ENCODE measurements at places on chromosomes 16 and 17.

DNA sequence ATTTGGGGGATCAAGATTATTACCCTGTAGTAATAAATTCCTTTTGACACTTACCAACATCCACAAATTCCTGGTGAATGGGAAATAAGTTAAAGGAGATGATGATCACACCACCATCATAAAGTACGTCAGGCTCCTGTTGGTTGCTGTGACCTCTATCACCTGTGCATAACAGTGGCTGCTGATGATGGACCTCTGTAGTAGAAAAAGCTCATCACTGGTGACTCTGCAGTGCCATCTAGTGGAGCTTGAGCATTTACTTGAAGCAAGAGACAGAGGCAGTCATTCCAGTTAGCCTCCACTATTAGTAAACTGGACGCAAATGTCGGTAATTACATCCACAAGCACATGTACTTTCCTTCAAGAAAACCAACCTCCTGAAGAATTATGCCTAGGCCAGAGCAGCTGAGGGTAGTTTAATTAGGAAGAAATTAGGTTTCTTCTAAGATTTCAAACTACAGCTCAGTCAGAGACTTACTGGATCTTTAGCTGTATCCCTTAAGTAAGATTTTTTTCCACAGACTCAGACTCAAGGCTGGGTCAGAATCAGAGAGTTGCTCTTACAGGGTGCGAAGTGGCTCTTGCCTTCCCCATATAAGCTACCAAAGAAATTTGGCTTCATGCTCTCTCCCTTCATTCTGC is 39.3 kb downstream of the CYB561 start:
- DNase-seq: peak; percentile 94

GRCh38 chr17:34367486-34368195 is 4.6 kb upstream of the CCL1 start:
- DNase-seq: no peak

- DNase-seq: no peak
Measured at GRCh38 chr17:69728816-69729215, 314.3 kb downstream of the MAP2K6 start.

- DNase-seq: peak; percentile 86
Measured at GRCh38 chr17:77829843-77830799, 128.4 kb upstream of the TNRC6C start.

- DNase-seq: no peak
Measured at GRCh38 chr17:28076144-28076543, 33.7 kb downstream of the NLK start.

- peak; percentile 64 for DNase-seq
Measured at GRCh38 chr17:72465191-72466024, 344.6 kb downstream of the SOX9 start.

GRCh38 chr16:12927591-12927990 is 26.2 kb downstream of the SHISA9 start:
- no peak for DNase-seq

GRCh38 chr16:19513377-19514053 is 8.4 kb downstream of the GDE1 start:
- no peak for DNase-seq

DNA sequence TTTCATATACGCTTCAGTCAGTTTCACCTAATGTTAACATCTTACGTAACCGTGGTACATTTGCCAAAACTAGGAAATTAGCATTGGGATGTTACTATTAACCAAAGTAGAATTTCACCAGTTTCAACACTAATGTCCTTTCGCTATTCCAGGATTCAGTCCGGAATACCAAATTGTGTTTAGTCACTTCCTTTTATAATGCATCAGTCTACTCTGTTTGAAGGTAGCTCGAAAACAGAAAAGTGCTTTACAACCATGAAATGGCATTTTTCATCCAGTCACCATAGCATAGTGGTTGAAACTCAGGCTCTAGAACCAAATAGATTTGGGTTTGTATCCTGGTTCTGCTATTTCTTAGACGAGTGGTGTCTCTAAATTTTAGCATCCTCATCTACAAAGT is 29.4 kb downstream of the AP2B1 start:
- no peak for DNase-seq

- DNase-seq: no peak
Measured at GRCh38 chr17:42512733-42513251, 23.2 kb upstream of the NAGLU start.

DNA sequence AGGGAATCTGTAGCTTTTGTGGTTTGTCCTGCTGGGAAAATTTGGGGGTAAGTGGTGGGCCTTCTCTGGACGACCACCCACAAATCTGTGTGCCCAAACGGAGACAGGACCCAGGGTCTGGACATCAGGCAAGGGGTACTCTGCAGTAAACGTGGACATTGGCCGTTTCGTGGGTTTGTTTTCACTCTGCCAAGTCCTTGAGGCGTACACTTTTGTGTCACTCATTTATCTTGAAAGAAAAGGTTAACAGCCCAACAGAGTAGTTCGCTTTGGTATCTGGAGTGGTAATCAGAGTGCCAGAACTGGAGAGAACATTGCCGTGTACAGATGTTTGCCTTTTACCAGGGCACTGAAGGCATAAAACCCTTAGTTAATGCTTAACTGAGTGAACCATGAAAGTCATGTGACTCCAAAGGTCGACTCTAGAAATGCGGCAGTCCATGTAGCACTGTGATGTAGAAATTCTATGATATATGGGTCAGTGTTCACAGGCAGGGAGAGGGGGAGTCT is 15.4 kb downstream of the NAA60 start:
- DNase-seq: peak; percentile 14

- no peak for DNase-seq
Measured at GRCh38 chr16:81928975-81929374, 82.3 kb downstream of the SDR42E1 start.

DNA sequence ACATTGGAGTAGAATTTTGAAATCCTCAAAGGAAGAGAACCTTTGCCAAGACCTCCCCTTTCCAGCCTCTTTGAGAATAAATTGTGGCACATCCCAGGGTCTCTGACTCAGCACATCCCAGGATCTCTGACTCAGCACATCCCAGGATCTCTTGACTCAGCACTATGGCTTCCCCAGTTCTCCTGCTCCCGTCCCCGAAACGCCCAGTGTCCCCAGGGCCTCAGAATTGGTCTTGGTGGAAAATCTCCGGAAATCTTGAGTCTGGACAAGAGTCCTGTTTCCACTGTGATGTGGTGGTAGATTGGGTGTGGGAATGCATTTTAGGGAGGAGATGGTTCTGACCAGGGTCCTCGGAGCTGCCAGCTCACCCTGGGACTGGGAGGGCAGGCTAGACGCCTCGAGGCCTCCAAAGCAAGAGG is 19.2 kb downstream of the PLXDC1 start:
- DNase-seq: no peak

- DNase-seq: peak; percentile 99
Measured at GRCh38 chr17:7856811-7857712, at the start of gene NAA38. Gene NAA38, minus strand, starts transcription at chr17:7857559. Its CDS starts 96 bp downstream, at chr17:7857463.

DNA sequence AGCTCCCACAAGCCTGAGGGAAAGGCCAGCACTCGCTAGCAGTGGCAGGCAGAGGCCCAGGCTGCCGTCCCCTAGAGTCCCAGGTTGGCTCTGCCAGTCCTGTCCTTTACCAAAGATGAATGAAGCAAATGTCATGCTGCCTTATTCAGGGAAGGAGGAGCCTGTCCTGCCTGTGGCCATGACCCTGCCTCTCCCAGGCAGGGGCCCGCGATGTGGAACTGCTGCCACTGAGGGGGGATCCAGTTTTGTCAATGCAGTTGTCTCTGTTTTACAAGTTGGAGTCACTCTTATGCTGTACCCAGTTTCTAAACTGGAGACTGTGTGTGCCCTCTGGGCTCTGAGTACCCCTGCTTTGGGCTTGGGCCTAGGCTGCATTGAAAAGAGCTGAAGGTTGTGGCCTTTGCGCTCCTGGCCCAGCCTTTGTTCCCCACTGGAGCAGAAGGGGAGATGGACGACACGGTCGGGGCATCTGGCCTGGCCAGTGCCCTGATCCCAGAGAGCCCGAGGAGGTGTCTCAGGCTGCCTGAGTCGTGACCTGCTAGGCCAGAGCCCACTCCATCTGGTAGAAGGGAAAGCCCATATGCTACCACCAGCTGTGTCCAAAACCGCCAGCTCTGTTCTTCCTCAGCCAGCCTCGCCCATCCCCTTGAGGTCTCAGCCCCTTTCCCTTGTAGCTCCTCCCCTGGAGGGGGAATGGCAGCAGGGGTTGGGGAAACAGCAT is 5.5 kb downstream of the LIMD2 start:
- DNase-seq: no peak

GRCh38 chr17:81990836-81991683 is 13.6 kb downstream of the ASPSCR1 start:
- no peak for DNase-seq

- peak; percentile 56 for DNase-seq
Measured at GRCh38 chr17:18257982-18258355, 569 bp downstream of the FLII start.

- DNase-seq: no peak
Measured at GRCh38 chr17:53483704-53484103, 339.0 kb upstream of the KIF2B start.

DNA sequence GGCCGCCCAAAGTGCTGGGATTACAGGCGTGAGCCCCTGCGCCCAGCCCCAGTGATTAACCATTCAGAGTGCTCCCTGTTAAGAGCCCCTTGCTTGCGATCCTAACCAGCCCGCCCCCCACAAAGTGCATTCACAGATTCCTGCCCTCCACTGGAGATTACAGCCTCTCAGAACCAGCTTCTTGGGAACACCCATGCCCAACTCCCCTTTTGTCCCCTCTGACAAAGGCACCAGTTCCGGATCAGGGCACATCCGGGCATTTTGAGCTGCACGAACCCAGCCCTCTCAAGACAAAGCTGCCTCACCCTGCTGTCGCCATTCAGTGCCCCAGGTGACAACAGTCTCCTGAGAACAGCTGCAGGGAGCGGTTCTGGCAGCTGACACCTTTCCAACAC is 848 bp upstream of the KRT19 start:
- DNase-seq: no peak

- no peak for DNase-seq
Measured at GRCh38 chr16:9666834-9667480, 515.3 kb downstream of the GRIN2A start.

- no peak for DNase-seq
Measured at GRCh38 chr16:88192601-88193000, 190.2 kb upstream of the ZNF469 start.

- DNase-seq: no peak
Measured at GRCh38 chr16:50944436-50944835, 202.6 kb downstream of the CYLD start.

- no peak for DNase-seq
Measured at GRCh38 chr17:37109731-37110710, 161.3 kb downstream of the AATF start.

DNA sequence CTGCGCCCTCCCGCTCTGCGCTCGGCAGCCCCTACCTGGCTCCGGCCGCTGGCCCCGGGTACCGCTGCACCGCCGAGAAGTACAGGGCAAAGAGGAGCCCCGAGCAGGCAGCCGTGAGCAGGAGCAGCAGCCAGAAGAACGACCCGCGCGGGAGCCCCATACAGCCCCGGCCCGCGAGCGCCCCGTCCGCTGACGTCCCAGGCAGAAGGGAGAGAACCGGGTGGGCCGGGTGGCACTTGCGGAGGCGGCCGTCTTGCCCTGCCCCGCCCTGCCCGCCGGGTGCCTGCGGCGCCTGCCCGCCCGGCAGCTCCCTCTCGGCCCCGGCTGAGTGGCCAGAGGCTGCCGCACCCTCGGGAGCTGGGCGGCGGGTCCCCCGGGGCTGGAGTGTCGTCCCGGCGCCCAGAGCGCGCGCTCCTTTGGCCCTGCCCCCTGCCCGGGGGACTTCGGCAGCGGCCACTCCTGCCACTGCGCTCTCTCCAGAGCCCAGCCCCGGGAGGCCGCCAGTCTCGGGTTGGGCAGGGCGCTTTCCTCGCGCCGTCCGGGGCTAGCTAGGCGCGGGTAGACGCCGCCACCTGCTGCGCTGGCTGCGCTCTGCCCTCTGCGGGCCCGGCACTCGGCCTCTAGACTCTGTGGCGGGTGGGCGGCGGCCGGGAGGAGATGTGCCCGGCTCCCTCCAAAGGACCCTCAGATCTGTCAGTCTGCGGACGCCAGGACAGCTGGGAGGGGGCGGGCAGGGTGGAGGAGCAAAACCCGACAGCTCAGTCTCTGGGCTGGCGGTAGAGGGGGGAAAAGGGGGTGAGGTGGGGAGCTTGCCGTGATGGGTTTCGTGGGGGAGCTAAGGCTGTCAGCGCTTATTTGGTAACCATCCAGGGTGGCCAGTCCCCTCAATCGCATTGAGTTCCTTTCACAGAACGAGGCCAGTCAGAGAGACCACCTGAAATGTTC is at the start of gene ST6GALNAC2:
Gene ST6GALNAC2, minus strand, starts transcription at position 212 of the 945 bp plus-strand sequence. Its CDS starts 52 bp downstream, at position 160.
- DNase-seq: no peak

DNA sequence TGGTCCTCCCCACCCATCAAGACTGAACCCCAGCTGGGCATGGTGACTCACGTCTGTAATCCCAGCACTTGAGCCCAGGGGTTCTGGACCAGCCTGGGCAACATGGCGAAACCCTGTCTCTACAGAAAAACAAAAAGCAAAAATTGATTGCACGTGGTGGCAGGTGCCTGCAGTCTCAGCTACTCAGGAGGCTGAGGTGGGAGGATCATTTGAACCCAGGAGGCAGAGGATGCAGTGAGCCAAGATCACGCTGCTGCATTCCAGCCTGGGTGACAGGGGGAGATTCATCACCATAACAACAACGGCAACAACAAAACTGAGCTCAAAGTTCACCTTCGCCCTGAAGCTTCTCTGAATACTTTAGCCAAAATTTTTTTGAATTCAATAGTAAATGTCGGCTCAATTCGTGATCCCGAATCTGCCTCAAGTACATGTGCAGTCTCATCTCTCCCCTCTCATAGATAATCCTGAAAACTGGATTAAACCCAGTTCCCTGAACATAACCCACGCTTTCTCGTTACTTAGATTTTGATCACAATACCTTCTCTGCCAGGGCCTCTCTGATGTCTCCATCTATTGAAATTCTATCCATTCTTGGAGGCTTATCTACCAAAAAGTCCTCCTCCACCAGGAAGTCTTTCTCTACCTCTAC is 13.5 kb upstream of the MYH10 start:
- no peak for DNase-seq

DNA sequence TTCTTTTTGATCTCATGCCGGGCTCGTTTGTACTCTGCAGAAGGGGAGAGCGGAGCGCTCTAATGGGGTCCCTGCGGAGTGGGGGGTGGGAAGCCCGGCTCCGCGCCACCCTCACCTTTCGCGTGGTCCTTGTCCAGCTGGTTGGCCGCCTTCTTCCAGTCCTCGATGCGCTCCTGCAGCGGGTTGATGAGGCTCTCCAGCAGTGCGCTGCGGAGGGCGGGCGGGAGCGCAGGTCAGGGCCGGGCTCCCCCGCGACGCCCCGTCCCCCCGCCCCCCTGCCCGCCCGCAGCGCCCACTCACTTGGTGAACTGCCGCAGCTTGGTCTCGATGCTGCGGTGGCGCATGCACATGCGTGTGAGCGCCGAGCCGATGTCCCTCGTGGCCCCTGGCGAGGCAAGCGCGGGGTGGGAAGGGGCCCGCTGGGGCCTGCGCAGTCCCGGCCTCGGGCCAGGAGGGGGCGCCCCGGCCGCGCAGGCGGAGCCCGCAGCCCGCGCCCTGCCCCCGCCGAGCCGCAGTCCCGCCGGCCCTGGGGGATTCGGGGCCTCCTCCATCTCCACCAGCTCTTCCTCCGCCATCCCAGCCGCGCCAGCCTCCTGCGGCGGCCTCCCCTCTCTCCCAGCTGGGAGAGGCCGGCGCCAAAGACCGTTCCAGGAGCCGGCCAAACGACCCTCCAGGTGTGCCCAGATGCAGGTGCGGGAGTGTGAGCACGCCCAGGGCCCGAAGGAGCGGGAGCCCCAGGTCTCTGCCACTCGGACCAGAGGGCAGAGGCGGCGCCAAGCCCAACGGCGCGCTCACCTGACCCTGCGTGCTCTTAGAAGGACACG is 6.0 kb downstream of the MTSS2 start:
- peak; percentile 37 for DNase-seq

All from cardiac muscle cell (in vitro differentiated cells and primary cell).